ENCODE measurements at places on chromosomes 4 and X.

DNA sequence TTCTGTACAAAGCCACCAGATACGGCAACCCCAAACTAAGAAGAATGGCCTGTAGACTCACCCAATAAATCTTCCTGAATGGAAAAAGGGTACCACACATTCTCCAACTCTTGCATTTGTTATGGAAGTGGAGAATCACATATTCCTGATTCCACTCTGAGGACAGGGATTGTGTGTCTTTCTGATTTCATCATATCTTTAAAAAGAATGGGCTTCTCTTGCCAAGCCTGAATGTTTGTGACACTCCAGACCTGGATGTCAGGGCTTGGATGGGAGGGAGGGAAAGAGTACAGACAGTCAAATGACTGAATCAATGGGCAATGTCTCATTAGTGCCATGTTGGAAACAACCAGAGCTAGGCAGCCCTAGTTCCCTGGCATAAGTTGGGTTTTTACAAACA lies 77.4 kb downstream of the PLAC1 start:
- DNase-seq = no peak

GRCh38 chr4:120769227-120769626 lies 153.3 kb downstream of the PRDM5 start:
- DNase-seq = no peak

- DNase-seq = no peak
These were observed 98.0 kb downstream of the PSAPL1 start for GRCh38 chr4:7336732-7337131.

DNA sequence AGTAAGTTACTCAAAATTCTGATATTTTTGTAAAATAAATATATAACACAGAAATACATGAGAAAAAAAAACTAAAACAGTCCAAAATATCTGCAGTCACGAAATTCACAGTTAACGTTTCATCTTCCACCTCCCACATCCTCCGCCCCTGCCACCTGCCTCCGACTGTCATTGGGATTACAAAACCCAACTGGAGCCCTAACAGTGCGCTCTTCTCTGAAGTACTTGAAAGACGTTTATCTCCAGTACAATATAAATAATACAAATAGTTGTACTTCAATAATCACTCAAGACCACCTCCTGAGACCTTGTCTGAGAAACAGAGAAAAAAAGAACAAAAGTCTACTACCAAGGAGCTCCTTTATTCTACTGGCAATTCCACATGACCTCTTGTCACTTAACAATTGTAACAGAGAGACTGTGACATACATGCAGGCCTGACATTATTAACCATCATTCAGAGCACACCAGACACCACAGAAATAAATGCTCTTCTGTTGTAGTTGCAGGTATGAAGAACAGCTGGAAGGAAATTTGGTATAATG lies 280.6 kb downstream of the PPP3CA start:
- DNase-seq = no peak

DNA sequence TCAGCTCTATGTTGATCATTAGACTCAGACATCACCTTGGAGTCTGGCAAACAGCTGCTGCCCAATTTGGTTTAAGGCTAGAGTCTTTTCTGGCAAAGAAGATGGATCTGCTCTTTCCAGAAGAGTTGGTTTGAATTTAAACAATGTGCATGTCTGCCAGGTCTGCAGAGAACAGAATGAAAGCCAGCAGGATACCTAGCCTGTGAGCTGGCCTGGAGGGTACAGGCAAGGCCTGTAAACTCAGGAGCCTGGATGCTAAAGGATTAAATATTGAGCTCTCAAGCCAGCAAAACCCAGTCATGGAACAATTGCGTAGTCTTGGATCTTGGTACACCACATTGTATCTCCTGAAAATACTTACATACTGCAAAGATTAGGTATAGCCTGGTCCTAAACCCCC lies 15.6 kb upstream of the PDLIM3 start:
- DNase-seq = no peak

GRCh38 chrX:82813671-82814078 lies 694.4 kb upstream of the POU3F4 start:
- DNase-seq = no peak

GRCh38 chr4:30962939-30963338 lies 242.8 kb downstream of the PCDH7 start:
- DNase-seq = no peak

DNA sequence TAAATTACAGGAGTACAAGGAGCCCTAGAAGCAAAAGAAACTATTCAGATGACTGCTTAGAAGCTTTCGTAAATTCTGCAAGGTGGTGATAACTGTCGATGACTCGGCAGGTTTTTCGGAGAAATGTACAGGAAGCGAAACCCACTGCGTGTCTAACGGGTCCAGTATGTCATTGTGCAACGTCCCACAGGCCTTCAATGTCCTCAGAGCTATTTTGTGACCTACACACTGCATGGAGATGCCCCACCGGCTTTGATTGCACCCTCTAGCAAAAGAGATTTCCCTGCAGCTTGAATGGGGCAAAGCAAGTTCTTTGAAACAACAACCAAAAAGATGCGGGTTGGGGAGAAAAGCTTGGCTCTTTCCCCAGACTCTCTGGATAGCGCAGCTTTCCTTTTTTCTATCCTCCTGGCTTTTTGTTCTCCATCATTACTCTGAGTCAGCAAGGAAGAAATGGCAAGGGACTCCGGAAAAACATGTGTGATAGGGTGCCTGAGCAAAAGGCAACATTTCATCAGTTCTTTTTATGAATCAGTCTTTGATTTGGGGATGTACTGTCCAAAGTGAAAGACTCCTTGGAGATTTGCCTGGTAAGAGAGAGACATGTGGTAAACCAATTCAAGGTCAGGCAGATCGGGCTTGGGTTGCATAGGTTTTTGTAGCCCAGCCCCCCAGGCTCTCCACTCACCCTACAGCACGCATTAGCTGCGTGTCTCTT lies 112.0 kb upstream of the TBL1X start:
- peak; percentile 35 for DNase-seq

DNA sequence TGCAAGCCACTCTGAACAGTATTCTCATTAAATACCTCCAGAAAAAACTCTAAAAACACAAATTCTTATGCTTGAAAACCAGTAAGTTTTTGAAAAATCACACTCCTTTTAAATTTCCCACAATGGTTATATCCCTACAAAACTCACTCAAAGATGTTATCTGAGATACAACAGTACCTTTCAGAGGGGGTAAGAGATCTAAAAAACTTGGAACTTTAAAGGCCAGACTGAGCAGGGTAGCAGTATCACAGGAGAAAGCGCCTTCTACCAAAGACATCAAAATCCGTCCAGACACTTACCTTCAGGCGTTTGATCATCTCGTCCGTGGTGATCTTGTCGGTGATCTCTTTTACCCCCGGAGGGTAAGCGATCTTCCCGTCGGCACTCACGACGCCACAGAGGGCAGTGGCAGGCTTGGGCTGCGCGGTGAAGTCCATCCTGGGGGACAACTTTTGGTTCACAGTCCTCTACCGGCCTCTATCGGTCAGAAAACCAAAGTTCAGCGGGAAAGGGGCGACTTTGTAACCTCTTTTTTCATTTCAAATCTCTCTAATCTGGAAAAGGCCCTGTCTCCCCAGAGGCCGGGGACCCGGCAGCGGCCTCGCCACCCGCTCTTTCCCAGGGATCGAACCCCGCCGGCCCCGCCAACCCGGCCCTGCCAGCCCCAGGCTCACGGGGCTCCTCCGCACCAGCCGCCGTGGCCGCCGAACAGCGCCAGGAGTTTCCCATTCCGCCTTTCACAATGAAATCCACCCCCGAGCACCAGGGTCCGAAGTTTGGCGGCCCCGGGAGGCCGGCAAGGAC lies 1.4 kb downstream of the PDS5A start:
- peak; percentile 86 for DNase-seq

GRCh38 chr4:73705056-73705432 lies 35.3 kb upstream of the CXCL8 start:
- DNase-seq = no peak

- no peak for DNase-seq
These were observed 51.0 kb upstream of the NSUN7 start for GRCh38 chr4:40698733-40699132.

- DNase-seq = no peak
These were observed 16.5 kb downstream of the TRAPPC2 start for GRCh38 chrX:13717700-13718472.

- no peak for DNase-seq
These were observed 67.6 kb upstream of the GYPA start for GRCh38 chr4:144208074-144208473.

- DNase-seq = peak; percentile 83
These were observed 160.5 kb upstream of the AGTR2 start for GRCh38 chrX:116009861-116010710.

- DNase-seq = no peak
These were observed 123.4 kb downstream of the HMX1 start for GRCh38 chr4:8748236-8748575.

GRCh38 chr4:1512738-1513660 lies 106.8 kb upstream of the NKX1-1 start:
- no peak for DNase-seq

GRCh38 chrX:41621222-41621723 lies 67.5 kb upstream of the GPR34 start:
- no peak for DNase-seq

DNA sequence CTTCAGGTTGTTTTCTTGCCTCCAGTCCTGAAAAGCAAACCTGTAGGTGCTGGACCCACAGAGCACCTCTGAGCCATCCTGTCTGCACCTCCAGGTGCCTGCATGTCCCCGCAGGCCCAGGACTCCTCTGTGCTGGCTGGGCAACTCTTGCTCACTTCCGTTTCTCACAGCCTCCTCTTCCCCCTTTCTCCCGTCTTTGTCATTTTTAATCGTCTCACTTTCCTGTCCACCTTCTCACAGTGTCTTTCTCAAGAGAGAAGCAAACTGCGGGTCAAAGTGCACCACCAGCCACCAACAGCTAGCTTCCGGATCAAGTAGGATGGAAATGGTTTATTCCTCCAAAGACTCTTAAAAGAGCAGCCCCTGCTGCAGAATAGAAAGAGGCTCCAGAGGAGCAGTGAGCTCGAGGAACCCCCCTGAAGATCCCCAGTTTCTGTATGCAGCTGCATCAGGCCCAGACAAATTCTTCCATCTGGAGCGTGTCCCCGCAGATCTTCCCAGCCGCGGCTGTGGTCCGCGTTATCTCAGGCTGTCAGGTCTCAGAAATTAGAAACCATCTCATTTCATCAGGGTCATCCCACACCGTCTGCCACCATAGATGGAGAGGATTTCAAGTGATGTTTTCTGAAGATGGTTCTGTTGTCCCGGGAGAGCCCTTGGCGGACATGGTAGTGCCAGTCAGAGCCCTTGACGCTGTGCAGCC lies 87.7 kb downstream of the FHDC1 start:
- no peak for DNase-seq

GRCh38 chrX:67587946-67588624 lies 44.3 kb downstream of the AR start:
- DNase-seq = no peak

- DNase-seq = no peak
These were observed 94.6 kb downstream of the PPP3CA start for GRCh38 chr4:101252721-101253120.

- peak; percentile 96 for DNase-seq
These were observed at the start of gene PDS5A for GRCh38 chr4:39977489-39978377. TSS of gene PDS5A (minus strand) at chr4:39977911. CDS start at chr4:39976577, 1,334 bp downstream.

DNA sequence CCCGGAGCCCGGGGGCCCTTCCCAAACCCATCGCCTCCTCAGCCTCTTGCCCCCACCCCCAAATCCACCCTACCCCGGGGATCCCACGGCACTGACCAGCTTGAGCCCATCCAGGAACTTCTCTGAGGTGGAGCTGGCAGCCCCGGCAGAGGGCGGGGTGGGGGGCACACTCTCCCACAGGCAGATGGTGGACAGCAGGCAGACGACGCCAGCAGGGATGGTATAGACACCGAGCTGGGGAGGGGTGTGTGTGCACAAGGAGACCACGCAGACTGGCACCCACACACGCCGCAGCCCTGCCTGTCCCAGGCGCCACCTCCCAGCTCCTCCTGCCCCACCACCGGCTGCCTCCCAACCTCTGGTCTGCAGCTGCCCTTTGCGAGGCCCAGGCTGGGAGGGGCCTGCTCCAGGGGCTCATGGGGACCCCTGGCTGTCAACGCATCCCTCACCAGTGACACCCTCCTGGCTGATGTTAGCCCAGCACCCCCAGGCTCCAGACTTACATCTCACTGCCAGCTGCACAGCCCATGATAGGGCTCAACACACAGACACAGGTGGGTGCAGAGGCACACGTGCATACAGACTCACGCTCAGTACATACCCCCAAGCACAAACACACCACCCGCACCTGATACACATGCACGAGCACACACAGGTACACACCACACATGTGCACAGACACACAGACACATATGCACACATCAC lies 4.2 kb downstream of the SLC49A3 start:
- peak; percentile 41 for DNase-seq

- peak; percentile 37 for DNase-seq
These were observed 65.7 kb upstream of the PAGE1 start for GRCh38 chrX:49761481-49761880.

DNA sequence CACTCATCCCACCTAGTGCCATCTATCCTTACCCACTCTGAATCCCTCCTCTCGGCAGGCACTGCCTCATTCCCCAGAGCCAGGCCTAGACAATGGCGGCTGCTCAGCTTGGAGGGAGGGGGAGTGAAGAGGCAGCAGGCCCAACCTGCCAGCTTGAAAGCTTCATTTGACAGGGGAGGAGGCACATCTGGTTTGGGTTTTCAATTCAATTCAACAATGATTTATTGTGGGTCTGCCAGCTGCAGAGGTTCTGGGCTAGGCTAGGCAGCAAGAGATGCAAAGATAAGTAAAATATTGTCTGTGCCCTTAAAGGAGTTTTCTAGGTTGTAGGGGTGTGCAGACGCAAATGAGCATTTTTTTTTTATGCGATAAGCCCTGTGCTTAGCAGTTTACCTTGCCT lies 58.5 kb downstream of the RTL9 start:
- no peak for DNase-seq

GRCh38 chrX:132664273-132664672 lies 175.4 kb upstream of the MBNL3 start:
- DNase-seq = no peak

DNA sequence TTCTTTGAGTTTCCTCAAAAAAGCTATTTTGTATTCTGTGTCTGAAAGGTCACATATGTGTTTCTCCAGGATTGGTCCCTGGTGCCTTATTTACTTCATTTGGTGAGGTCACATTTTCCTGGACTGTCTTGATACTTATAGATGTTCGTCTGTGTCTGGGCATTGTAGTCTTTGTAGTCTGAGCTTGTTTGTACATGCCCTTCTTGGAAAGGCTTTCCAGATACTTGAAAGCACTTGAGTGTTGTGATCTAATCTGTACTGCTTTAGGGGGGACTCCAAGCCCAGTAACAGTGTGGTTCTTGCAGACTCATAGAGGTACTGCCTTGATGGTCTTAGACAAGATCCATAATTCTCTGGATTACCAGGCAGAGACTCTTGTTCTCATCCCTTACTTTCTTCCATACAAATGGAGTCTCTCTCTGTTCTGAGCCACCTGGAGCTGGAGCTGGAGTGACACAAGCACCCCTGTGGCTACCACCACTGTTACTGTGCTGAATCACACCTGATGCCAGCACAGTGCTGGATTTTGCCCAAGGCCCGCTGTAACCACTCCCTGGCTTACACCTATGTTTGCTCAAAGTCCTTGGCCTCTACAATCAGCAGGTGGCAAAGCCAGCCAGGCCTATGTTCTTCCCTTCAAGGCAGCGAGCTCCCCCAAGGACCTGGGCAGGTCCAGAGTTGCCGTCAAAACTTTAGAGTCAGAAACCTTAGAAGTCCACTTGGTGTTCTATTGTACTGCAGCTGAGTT lies 72.3 kb upstream of the EFHC2 start:
- no peak for DNase-seq

- DNase-seq = no peak
These were observed 448 bp upstream of the SCFD2 start for GRCh38 chr4:53366301-53366716.

GRCh38 chr4:123484291-123484926 lies 87.8 kb downstream of the SPRY1 start:
- no peak for DNase-seq

Data from NAMALWA (cell line).